Activated CD4-positive, alpha-beta T cell treated with anti-CD3 and anti-CD28 coated beads for 36 hours (primary cell): ENCODE measurements at places on chromosomes 5 and 9.

DNA sequence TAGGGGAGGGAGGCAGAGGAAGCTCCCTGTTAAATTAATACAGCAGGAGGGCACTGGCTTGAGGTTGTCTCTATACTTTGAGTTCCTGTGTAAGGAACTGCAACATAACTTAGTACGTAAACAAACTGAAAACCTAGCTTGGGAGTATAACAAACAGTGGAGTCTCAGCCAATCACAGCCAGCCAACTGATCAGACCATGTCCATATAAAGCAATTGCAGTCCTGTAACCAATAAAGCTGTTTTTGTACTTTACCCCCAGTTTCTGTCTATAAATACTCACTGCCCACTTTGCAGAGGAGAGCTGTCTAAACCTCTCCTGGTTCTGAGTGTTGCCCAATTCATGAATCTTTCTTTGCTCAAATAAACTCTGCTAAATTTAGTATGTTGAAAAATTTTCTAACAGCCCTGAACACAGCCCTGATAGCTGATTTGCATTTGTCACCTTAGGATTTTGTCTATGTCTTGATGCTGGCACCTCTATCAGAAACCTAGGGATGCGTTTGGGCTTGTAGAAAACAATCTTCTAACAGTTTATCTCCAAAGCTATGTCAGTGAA lies 39.9 kb downstream of the GDNF start:
- no peak for DNase-seq

GRCh38 chr5:16901021-16901644 lies 35.0 kb downstream of the MYO10 start:
- no peak for DNase-seq

- DNase-seq = no peak
These were observed 608.7 kb upstream of the FAM174A start for GRCh38 chr5:99926463-99926862.

GRCh38 chr5:176716320-176716719 lies 69.0 kb downstream of the TSPAN17 start:
- DNase-seq = no peak

- DNase-seq = peak; percentile 9
These were observed 1.7 kb downstream of the EPB41L4B start for GRCh38 chr9:109319017-109319625.

DNA sequence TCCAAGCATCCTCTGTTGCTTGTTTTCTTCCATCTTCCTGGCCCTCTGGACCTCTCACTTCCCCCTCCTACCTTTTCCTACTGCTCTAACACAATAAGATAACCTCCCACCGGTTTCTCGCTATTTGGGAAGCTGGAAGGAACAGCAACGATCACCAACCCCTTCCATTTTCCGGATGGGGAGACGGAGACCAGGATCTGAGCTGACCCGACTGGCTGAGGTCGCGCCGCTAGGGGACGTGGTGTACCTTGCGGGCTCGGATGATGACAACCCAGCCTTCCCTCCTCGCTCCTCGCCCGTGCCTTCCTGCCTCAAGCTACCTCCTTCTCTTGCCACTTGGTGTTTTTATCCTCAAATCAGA lies 1.9 kb downstream of the LPAR1 start:
- peak; percentile 24 for DNase-seq

- peak; percentile 33 for DNase-seq
These were observed 176.4 kb downstream of the FGF18 start for GRCh38 chr5:171595801-171596231.

- DNase-seq = no peak
These were observed 53.7 kb downstream of the PLAC8L1 start for GRCh38 chr5:146051678-146052077.

GRCh38 chr5:21212026-21212425 lies 1224.0 kb upstream of the CDH18 start:
- no peak for DNase-seq

DNA sequence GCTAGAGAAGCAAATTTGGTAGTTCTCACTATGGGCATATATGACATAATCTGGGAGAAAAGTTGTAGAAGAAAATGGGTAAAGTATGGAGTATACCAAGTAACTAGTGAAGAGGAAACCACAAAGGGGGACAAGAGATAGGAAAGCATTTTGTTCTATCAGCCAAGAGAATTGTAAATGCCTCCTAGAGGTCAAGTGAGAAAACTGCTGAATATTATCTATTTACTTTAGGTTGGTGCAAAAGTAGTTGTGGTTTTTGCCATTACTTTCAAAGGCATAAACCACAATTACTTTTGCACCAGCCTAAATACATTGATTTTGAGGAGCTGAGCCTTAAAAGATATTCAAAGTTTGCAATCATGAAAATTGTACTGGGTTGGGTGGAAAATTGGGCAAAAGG lies 126.7 kb upstream of the GRHPR start:
- DNase-seq = no peak

DNA sequence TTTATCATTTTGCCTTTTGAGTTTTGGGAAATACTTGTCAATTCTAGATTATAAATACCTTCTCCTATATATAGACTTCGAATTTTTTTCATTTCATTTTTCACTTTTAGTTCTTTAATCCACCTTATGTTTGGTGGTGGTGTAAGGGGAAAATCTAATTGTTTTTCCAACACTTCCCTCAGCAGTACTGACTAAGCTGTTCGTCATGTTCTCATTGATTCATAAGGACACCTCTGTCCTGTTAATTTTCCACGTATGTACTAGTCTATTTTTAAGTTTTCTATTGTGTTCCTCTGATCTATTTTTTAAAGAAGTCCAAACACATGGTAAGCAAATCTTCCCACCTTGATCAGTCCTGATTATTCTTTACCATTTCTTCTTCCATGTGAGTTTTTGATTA lies 254.2 kb downstream of the SYK start:
- no peak for DNase-seq

DNA sequence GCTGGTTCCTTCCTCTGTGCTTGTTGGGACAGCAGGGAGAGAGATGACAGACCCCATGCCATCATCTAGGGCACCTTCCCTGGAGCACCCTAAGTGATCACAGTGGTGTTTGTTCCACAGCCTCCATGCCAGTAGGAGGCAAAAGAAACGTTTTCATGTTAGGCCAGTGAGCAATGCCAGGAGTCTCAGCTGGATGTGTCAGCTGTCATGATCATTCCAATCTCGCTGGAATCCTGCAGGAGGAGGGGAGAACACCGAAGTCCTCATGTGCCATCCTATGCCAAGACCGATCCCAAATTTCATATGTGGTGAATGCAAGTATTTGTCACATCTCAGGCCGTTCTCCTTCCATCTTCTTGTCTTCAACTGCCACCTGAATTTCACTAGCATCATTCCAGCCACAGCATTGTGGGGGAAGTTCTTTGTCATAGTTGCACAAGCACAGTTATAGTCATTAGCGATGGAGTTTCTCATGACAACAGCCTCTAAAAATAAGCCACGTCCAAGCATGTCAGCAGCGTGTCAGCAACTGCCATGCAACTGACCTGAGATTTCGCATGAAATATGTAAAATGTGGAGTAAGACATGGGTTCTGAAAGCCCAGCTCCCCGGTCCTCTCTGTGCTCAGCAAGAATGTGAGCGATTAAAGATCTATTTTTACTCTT lies 97.2 kb upstream of the DNAH5 start:
- DNase-seq = no peak

GRCh38 chr9:85258823-85259370 lies 482.9 kb downstream of the AGTPBP1 start:
- peak; percentile 57 for DNase-seq

DNA sequence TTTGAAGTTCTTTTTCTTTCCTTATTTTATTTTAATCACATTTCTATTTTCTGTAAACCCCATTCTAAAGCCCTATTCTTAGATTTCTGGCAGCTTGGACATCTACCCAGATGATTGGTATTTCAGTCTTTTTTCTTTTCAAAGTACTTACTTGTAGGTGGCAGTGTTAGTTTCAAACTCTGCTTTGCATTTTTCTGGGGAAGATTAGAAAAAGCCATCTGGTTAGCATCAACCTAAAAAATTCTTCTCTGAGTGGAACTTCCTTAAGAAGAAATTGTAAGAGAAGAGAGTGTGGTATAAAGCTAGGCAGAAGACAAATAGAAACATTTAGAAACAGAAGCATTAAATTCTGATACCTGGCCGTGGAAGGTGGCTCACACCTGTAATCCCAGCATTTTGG lies 17.2 kb upstream of the TENT2 start:
- DNase-seq = no peak

GRCh38 chr5:67289763-67290521 lies 93.3 kb upstream of the CD180 start:
- no peak for DNase-seq

DNA sequence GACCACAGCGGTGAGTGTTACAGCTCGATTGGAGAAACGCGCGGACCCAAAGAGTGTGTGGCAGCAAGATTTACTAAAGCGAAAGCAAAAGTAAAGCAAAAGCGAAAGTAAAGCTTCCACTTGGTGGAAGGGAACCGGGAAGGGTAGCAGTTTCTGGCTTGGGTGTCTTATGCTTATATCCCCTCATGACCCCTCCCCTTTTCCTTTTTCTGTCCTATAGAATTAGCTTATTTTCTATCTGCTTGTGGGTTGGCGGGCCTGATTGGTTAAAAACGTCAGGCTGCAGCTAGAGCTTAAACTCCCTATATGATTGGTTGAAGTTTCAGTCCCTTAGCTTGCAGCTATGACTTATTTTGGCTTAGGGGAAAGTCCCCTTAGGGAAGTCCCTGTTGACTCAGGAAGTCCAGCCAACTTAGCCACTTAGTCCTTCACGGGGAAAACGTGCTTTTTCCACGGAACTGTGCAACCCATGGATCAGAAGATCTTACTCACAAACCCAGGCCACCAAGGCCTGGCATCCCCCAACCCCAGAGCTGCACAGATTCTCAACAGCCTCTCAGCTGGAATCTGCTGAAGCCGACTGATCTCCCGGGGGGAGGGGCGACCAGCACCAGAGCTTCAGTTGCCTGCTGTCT lies 114.2 kb upstream of the ADAMTS16 start:
- peak; percentile 33 for DNase-seq

DNA sequence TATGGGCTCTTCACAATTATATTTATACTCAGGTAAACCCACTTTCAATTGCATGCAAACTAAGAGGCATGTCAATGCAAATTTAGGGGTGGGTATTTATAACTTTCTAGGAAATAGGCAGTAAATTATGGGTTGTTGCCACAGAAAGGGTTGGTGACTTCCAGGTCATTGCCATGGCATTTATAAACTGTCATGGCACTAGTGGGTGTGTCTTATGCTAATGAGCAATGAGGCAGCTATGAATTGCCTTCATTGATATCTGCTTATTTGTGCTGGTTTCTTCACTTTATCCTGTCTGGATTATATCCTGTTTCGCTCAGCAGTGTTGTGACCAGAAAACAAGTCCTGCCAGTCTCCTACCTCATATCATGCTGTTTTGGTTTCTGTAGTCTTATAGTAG lies 597.3 kb upstream of the DAB2 start:
- no peak for DNase-seq

DNA sequence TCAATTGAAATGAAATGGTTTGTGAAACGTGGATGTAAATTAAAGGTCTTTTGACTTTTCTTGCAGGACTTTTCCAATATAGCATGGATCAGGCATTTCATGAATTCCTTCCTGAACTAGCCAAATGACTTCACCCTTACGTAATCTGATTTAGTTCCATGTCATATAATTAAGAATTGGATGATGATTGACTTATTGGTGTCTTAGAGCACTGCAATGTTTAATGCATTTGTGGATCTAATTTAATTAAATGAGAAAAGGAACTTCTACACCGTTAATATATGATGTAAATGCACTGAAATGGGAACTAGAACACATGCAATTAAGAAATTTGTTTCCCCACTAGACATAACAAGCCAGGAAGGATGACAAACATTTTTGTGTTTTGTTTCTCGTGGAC lies 228.8 kb downstream of the FBXL7 start:
- DNase-seq = no peak
